ENCODE measurements at places on chromosomes 6 and 20. TPM values are rescaled to one million over a fixed set of nuclear protein-coding genes. Genes with fewer than 3 reads are reported as not detected.

Gene CD24
- total RNA-seq = 2,235 TPM

Gene SUMO4
- total RNA-seq = 3.6 TPM

Gene SLC44A4
- 795 TPM for total RNA-seq

Gene EEF1E1
- 8.6 TPM for total RNA-seq

Gene SLC25A27
- 12.8 TPM for total RNA-seq

Gene VWA7
- total RNA-seq = 8.2 TPM

Gene PAX1
- total RNA-seq = not detected

Gene HEY2
- total RNA-seq = 2.9 TPM

Gene MYBL2
- 1.9 TPM for total RNA-seq

Gene PGM3
- 29.2 TPM for total RNA-seq

Gene FOXF2
- 6.9 TPM for total RNA-seq

Gene FAM120B
- 38.3 TPM for total RNA-seq

Gene RAB23
- 2.9 TPM for total RNA-seq

Gene DSP
- 177 TPM for total RNA-seq

Gene PSMB1
- total RNA-seq = 107 TPM

Gene MDFI
- total RNA-seq = 2.2 TPM

Gene ZSCAN16
- total RNA-seq = 7.4 TPM

GRCh38 chr6:37513155-37513554, 13.5 kb upstream of the CCDC167 start:
- DNase-seq = no peak

- no peak for DNase-seq
Observed at GRCh38 chr6:16731478-16732051, 29.7 kb downstream of the ATXN1 start.

GRCh38 chr6:168415098-168415992, 25.6 kb upstream of the SMOC2 start:
- no peak for DNase-seq

DNA sequence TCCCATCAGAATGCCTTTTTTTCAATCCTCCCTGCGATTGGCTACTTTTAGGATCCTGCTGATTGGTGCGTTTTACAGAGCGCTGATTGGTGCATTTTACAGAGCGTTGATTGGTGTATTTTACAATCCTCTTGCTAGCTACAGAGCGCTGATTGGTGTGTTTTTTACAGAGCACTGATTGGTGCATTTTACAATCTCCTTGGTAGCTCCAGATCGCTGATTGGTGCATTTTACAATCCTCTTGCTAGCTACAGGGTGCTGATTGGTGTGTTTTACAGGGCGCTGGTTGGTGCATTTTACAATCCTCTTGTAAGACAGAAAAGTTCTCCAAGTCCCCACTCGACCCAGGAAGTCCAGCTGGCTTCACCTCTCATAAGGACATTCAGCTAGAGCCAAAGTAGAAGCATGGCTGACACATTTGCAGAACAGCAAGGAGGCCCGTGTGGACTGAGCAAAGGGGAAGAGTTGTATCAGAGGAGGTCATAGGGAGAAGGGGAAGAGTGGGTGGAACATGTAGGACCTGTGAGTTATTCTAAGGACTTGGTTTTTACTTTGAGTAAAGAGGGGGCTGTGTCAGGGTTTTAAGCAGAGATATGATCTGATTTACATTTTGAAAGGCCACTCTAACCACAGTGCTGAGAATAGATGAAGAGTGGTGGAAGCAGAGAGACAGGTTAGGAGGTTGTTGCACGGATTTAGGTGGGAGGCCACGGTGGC, 2.6 kb downstream of the ALDH5A1 start:
- no peak for DNase-seq

GRCh38 chr6:140533526-140533925, 1159.1 kb upstream of the CITED2 start:
- no peak for DNase-seq

GRCh38 chr20:61886721-61887595, 178.7 kb downstream of the TAF4 start:
- peak; percentile 28 for DNase-seq

GRCh38 chr6:161066511-161066910, 74.9 kb downstream of the MAP3K4 start:
- no peak for DNase-seq

DNA sequence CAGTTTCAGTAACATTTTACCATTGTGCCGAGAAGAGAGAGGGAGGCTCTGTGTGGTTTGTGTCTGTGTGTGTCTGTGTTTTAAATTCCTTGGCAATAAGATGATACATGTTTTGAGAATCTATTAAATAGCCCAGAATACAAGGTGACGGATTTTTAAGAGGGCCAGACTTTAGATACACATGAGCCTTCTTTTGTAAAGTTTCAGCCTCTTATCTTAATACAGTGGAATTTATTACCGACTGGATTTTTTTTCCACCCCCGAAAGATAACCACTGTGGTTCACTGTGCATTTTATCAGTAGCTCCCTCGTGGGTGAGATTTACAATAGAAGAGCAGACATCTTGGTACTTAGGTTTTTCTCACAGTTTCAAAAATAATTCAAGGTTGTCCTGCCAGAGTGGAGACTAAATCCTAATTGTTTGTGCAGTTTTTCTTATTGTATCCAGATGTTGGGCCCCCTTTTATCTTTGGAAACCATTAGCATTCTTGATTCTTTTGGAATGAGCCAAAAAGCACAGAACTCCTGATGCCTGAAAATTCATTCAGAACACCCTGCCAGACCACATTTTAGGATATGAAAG, 49.9 kb downstream of the STK4 start:
- DNase-seq = no peak

DNA sequence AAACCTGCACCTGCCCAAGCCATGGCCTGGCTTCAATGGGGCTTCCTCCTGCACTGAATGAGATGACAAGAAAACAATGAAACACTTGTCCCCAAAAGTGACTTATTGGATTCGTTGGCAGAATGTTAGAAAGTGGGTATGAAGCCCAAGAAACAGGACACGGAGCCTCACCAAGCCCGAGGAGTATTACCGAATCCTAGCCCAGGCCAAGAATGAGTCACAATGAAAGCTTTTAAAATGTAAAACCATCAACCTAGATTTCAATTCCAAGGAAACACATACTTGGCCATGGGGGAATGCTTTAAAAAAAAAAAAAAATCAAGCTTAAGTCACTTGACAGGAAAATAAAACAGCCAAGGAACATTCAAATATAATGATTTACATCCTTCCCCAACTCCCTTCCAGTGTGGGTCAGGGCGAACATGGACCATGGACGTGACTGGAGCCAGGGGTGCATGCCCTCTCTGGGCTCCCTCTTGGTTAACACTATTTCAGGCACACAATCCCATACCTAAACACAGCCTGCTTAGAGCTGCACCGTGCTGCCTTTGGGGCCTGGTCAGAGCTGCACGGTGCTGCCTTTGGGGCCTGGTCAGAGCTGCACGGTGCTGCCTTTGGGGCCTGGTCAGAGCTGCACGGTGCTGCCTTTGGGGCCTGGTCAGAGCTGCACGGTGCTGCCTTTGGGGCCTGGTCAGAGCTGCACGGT, 3.1 kb upstream of the STX16 start:
- DNase-seq = no peak

- DNase-seq = no peak
Observed at GRCh38 chr20:49455691-49456090, 26.8 kb downstream of the KCNB1 start.

DNA sequence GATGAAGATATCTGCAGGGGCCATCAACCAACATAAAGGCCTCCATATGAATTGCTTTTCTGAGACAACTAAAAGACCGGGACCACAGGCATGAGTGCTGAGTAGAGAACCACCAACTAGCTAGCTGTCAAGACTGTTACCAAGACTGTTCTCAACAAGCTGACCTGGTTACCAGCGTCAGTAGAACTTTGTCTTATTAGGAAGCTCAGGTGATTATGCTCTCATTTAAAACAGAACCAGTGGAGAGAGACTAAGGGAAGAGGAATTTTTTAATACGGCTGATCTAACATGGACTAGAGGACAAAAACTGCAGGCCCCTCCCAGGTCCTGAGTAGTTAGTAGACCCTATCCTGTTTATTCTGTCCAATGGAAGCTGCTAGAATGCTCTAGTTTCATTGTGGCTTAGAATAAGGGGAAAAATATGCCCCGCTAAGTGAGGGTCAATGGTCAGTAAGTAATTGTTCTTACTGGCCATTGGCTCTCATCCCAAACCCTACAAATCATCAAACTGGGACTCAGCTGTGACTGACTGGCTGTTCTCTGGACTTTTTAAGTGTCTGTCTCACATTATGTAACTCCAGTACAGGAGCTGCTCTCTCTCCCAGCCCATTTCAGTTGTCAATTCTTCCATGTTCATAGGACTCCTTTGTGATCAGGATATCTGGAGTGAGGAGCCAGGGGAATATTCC, 3.8 kb upstream of the DYNLRB1 start:
- no peak for DNase-seq

DNA sequence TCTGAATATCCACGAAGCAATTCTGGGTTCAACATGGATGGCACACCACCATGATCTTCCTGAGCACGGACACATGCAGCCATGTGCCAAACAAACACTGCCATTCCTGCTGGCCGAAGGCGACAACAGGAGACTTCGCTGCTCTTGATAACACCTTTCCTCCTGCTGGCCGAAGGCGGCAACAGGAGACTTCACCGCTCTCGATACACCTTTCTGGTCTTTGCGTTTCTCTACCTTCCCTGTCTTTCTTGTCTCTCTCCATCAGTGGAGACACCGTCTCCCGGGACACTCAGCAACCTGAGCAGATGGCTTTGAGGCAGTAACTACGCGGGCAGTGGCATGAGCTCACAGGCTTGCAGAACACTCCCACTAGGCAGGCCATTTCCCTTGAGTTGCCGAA, 54.9 kb upstream of the MPC1 start:
- no peak for DNase-seq

DNA sequence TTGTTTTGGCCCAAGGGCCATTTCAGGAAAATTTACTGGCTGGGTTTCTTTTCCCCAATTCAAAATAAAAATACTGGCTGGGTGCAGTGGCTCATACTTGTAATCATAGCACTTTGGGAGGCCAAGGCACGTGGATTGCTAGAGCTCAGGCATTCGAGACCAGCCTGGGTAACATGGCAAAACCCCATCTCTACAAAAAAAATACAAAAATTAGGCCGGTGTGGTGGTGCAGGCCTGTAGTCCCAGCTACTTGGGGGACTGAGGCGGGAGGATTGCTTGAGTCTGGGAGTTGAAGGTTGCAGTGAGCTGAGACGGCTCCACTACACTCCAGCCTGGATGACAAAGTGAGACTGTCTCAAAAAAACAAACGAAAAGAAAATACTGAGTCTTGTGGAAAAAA, 60.0 kb downstream of the NINL start:
- no peak for DNase-seq

DNA sequence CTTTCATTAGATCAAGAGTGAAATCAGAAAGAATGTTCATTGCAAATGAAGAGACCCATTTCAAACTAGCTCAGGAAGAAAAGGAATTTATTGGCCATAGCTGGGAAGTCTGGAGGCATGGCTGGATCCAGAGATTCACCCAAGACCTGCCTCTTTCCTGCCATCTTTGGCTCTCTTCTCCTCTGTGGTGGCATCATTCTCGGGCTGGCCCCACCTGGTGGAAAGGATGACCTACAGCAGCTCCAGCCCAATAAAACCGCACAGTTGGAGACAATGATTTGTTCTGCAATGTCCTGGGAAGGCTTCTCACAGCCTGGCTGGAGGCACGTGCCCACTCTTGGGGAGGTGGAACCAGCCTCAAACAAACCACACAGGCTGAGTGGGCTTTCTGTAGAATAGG, 18.1 kb upstream of the FERMT1 start:
- DNase-seq = no peak

DNA sequence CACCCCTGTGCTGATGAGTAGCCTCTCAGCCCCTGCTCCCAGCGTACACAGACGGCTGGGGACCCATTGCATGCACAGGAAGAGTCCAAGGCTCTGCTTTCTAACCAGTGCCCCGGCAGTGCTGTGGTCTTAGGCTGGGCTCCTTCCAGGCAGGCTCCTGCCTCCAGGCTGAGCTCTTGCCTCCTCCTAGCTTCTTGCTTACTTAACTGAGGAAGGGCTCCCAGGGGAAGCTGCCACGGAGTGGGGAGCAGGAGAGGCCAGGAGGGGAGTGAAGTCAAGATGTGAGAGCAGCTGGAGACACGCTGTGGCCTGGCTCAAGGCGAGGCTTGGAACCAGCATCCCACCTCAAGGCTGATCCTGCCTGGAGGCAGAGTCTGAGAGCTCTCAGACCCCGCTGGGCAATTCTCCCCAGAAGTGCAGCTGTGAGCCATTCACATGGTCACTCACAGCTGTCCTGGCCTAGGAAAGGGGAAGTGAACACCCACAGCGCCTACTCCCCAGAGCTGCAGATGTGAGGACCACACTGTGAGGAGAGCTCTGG, 141.0 kb downstream of the TBXT start:
- DNase-seq = no peak

DNA sequence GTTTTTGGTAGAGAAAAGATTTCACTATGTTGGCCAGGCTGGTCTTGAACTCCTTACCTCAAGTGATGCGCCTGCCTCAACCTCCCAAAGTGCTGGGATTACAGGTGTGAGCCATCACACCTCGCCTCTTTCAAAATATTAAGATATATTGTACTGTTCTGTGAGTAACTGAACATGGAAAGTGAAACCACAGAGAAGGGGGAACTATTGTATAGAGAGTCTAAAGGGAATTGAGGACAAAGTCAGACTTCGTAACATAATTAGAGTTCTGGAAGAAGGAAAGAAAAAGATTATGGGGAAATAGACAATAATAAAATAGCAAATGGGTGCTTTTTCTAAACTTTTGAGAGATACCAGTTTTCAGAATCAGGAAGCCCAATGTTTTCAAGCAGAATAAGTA, 17.4 kb upstream of the AKAP7 start:
- DNase-seq = no peak

GRCh38 chr20:53330601-53331140, 263.0 kb downstream of the ZNF217 start:
- DNase-seq = no peak

DNA sequence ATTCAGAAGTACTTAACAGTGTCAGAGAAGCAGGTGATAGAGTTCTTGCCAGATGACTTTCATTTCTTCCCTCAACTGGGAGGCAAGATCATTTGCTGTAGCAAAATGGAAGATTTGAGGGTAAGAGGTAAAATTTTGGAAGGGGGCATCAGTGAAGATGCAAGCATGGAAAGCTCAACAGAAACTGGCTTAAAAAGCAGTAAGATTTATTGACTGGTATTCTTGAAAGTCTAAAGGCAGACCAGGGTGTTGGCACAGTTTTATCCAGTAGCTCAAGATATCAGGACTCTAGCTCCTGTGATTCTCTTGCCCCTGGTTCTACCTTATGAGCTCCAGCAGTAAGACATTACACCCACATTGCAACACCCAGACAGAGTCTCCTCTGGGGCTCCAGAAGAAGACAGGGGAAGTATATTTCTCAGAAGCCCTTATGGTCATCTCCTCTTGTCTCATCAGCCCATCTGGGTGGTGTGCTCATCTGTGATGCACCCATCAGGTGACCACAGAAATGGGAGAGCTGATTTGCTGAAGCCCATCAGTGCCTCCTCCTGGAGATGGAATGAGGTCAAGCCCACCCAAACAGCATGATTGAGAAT, 16.0 kb upstream of the MOCS1 start:
- DNase-seq = no peak

- DNase-seq = no peak
Observed at GRCh38 chr6:43767553-43768505, 2.2 kb upstream of the VEGFA start.

DNA sequence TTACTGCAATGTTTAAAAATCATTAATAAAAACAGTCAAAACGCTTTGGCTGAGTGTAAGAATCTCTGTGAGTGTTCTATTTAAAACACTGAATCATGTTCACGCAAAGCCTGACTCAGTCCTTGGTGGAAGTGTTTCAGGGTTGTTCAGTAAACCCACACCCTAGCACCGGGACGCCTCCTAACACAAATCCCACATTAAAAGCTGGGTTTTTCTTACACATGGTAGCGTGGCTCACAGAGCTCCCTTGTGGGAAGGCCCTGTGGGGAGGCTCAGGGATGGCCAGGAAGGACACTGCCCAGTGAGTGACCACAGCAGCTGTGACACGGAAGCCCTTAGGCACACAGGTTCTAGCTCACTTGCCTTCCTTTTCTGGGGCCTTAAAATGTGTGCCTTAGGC, 80.2 kb downstream of the GMPR start:
- no peak for DNase-seq

Data from mucosa of descending colon (tissue), 3 donors.